ENCODE measurements at places on chromosomes 1 and 21.

DNA sequence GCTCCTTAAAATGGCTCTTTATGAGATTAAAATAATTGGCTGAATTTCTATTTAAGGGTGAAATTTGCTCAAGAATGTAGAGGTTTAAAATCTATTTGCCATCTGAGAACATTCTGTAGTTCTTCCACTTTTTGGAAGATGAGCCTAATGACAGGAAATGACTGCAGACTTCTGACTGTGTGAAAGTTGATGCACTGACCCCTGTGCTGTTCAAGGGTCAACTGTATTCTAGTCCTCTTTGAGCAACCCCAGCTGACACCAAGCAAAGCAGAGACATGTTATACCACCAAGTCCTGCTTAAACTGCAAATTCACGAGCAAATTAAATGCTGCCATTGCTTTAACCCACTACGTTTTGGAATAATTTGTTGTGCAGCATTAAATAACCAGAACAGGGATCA, 26.6 kb downstream of the DDAH1 start:
- DNase-seq, result no peak

- no peak for DNase-seq
Observed at GRCh38 chr1:40185951-40186864, 25.0 kb downstream of the RLF start.

DNA sequence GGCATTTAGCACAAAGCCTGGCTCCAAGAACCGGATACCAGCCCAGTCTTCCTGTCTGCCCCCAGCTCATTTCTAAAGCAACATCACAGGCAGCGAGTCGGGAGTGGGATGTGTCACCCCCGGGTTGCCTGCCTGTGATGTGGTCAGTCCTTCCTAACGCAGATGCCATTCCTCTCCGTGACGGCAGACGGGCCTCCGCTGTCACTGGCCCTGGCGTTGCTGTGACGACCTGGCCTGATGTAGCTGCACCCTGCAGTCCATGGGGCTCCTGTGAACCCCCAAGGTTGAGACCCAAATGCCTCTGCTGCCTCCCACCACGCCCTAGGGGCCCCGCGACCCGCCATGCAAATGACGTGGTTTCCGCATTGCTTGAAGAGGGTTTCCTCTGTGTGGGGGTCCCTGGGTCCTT, 12.3 kb downstream of the TNFRSF1B start:
- DNase-seq, result no peak

GRCh38 chr1:67832737-67833601, at the start of gene GNG12:
Gene GNG12 (minus strand): TSS chr1:67833467. CDS start chr1:67707686, 125,781 bp downstream.
- DNase-seq, result no peak

GRCh38 chr1:151970626-151971025, 23.0 kb downstream of the S100A10 start:
- DNase-seq, result no peak

DNA sequence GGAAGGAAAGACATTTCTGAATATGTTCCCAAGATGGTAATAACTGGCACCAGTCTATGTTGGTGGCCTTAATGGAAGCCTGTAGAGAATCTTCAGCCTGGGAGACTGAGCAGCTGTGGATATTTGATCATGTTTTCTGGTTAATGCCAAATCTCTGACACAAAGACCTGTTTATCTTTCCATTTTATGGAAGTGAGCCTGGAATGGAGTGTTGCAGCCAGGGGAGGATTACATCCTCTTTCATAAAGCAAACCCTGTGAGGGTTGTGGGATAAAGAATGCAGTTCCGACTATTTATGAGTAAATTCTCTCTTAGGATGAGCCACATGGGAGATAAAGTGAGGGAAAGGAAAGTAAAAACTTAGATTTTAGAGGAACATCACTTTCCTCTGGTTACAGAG, 144.1 kb downstream of the PCP4 start:
- DNase-seq, result no peak

Measured in NCI-H187 (cell line).